ENCODE measurements at places on chromosomes 7 and 10. TPM values are rescaled to one million over a fixed set of nuclear protein-coding genes. Genes with fewer than 3 reads are reported as not detected.
A peak's percentile ranks its signal among the peaks of the same experiment; 100 is the strongest.

DNA sequence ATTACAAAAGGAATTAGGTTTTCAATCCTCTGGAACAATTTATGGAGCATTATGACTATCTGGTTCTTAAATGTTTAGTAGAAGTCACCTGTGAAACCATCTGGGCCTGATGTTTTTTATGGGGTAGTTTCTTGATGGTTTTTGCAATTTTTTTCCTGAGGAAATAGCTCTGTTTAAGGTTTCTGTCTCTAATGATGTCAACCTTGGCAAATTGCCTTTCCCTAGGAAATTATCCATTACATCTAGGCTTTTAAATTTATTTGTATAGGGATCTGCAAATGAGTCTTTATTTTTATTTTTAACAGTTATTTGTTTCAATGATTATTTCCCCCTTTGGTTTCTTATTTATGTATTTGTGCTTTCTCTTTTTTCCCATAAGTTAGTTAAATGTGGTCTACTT is 222.8 kb downstream of the GALNT17 start:
- no peaks in the 10 kb centered on the region for H3K4me1 ChIP-seq
- H3K4me3 ChIP-seq, result no peak overlapping the region
- H3K27me3 ChIP-seq, result no peaks in the 10 kb centered on the region
- no peak for DNase-seq
- H3K36me3 ChIP-seq, result no peaks in the 10 kb centered on the region

DNA sequence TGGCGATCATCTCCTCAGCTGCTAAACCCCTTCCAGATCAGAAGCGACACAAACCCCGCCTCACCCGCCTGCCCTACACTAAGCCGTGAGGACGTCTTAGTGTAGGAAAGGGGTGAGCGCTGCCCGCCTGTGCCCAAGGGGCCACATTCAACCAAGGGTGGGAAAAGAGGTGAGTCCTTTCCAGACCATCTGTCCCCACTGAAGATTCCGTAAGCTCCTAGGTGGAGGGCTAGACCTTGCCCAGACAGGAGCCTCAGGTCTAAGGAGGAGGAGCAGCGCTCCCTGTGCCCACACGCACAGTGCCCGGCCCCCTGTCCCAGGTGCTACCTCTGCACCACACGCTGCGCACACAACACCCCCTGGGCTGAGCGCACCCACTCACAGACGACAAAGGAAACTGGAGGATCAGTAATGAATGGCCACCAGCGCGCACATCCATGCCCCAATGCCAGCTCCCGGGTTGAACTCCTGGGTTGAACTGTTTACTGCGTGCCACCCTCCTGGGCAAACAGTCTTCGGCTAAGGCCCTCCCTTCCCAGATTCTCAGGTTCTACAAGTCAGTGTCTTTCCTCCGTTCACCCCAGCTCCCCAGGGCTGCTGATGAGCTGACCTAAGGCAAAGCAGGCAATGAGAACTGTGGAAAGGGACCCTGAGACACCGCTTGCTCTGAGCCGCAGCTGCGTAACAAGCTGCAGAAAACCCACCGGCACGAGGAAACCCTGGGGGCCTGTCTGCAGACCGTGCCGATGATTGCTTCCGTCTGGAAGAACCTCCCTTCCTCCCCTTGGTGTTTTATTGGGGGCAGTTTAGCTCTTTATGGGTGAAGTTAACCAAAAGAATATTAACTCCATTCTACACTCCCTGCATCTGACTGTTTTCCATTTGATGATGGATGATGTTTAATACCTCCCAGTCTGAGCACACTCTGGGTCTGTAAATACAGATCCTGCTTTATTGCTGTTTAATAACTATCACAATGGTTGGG is 185.9 kb downstream of the MAD1L1 start:
- H3K4me1 ChIP-seq, result no peaks in the 10 kb centered on the region
- no peak overlapping the region for H3K4me3 ChIP-seq
- H3K27me3 ChIP-seq, result no peaks in the 10 kb centered on the region

GRCh38 chr7:56062382-56062781 is 1.7 kb upstream of the SUMF2 start:
- peak overlapping the region; percentile 97 for H3K27ac ChIP-seq
- H3K36me3 ChIP-seq, result no peaks in the 10 kb centered on the region
- H3K4me3 ChIP-seq, result no peak overlapping the region
- DNase-seq, result no peak
- no peaks in the 10 kb centered on the region for H3K27me3 ChIP-seq

- H3K27ac ChIP-seq, result peak overlapping the region; percentile 61
- H3K27me3 ChIP-seq, result no peaks in the 10 kb centered on the region
- DNase-seq, result no peak
- peaks cover 40% of the 10 kb centered on the region for H3K4me1 ChIP-seq
Measured at GRCh38 chr10:124525751-124526600, 64.4 kb downstream of the LHPP start.

- peaks cover 6% of the 10 kb centered on the region for H3K4me1 ChIP-seq
- no peak overlapping the region for H3K27ac ChIP-seq
- no peaks in the 10 kb centered on the region for H3K36me3 ChIP-seq
Measured at GRCh38 chr10:16965344-16965616, 148.1 kb upstream of the RSU1 start.

DNA sequence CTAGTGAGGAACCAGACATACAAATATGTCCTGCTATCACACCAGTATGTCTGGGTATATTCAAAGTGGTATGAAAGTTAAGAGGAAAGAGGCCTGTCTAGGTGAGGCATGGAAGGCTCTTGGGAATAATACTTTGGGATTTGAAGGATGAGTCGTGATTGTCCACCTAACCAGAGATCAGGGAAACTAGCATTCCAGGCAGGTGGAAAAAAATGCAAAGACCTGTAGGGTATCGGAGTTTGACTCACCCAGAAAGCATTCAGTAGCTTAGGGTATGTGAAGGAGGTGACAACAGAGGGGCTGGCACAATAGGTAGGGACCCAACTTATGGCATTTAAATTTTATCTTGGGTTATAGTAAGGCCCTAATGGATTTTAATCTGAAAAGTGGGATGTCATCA is 950 bp upstream of the GCC1 start:
- DNase-seq, result no peak
- no peak overlapping the region for H3K4me3 ChIP-seq
- no peaks in the 10 kb centered on the region for H3K36me3 ChIP-seq
- peaks cover 52% of the 10 kb centered on the region for H3K4me1 ChIP-seq
- no peaks in the 10 kb centered on the region for H3K27me3 ChIP-seq
- no peak overlapping the region for H3K27ac ChIP-seq

DNA sequence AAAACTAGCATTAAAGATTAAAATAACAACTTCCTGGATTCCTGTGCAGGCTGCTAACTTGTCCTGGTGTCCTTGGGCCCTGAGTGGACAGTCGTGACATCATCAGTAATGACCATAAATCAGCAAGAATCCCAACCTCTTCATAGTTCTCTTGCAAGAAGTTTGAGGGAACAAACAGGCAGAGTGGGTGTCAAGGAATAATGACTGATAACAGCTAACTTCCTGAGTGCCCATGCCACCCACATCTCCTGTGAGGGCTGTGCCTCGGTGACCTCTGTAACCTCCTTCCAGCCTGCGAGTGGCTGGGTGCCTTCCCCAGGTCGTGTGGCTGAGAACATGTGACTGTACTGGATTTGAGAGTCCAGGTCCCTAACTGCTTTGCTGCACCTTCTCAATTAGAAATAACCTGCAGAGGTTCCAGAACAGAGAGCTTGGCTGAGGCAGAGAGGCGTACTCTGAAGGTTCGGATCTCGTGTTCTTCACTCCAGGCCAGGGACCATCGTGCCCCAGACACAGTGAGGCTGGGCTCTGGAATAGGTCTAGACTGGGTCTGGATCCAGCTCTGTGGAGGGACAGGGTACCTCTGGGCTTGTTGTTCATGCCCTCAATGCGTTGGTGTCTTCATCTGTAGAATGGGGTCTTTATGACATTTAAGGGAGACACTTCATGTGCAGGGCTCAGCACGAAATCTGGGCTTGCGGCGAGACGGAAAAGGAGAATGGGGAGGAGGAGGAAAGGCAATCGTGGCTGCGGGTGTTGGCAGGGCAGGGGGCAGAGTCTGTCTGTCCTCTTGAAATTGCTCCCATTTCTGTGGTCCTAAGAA is 313.1 kb upstream of the ZNF32 start:
- H3K36me3 ChIP-seq, result no peaks in the 10 kb centered on the region
- peaks cover 13% of the 10 kb centered on the region for H3K4me1 ChIP-seq
- no peaks in the 10 kb centered on the region for H3K27me3 ChIP-seq
- DNase-seq, result peak; percentile 71
- H3K27ac ChIP-seq, result peak overlapping the region; percentile 34

DNA sequence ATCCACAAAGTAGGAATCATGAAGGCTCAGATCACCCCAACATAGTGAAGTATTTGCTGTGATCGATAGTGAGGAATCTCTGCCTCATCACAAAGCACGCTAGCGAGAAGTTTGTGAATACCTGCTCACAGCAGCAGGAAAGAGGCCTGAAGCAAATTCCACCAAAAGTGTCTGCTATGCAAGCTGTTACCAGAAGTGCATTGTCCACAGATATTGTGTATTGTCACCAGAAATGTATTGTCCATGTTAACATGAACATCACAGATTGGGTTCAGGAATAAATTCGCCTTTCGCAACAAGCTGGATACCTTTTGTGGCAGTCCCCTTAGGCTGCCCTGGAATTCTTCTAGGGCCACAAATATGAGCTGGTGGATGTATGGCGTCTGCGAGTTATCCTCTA is 127.9 kb downstream of the MARCHF5 start:
- no peak for DNase-seq
- no peaks in the 10 kb centered on the region for H3K36me3 ChIP-seq
- no peak overlapping the region for H3K4me3 ChIP-seq

DNA sequence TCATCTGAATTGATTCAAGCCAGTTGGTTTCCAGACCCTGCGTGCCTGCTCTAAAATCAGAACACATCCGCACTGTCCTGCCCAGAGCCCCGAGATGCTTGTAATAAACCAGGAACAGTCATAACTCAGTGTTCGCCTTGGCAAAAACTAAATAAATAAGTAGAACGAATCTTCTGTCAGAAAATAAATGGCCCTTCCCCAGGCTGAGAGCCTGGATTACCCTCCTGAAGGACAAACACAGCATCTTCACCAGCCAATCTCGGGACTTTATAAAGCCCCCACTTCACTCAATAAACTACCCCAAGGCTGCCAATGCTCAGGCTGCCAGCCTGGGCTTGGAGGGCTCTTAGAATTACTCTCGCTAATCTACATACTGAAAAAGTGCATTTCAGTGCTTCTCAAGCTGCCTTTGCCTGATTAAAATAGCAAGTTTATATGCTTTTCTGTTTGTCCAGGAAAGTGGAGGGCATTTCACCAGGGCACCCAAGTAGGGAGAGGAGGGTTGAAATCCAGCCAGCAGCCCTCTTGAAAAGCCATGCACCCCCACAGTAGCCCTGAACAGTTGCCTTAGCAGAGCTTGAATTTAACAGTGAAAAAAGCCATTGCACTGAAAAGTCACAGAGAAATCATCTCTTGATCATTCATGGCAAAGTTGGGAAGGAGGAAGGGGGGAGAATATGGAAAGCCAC is 136.6 kb downstream of the CALN1 start:
- DNase-seq, result no peak
- peak overlapping the region; percentile 14 for H3K27ac ChIP-seq
- no peak overlapping the region for H3K4me3 ChIP-seq
- no peaks in the 10 kb centered on the region for H3K27me3 ChIP-seq
- H3K36me3 ChIP-seq, result no peaks in the 10 kb centered on the region

GHRHR gene
- 0.68 TPM for polyA plus RNA-seq

HPSE2 gene
- not detected for polyA plus RNA-seq

PTPN12 gene
- polyA plus RNA-seq, result 61.7 TPM

DNA sequence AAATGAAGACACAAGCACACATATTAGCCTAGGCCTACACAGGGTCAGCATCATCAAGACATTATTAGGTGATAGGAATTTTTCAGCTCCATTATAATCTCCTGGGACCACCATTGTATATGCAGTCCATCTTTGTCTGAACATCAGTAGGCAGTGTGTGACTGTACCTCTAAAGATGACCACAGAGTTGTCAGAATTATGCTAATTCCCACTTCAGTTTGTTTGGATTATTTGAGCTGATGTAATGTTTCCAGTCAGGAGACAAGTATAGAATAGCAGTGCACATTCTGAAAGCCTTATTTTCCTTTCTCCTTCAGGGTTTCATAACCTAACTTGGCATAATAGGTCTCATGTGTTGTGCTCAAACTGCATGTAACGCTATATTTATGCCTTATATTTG is 306.4 kb downstream of the NXPH1 start:
- no peaks in the 10 kb centered on the region for H3K27me3 ChIP-seq
- no peak overlapping the region for H3K4me3 ChIP-seq
- H3K4me1 ChIP-seq, result no peaks in the 10 kb centered on the region
- no peak for DNase-seq
- H3K36me3 ChIP-seq, result no peaks in the 10 kb centered on the region

LRRN3 gene
- 21.2 TPM for polyA plus RNA-seq

PIK3CG gene
- 0.97 TPM for polyA plus RNA-seq

CCDC3 gene
- polyA plus RNA-seq, result 3.2 TPM

GRCh38 chr7:134059921-134060320 is 67.2 kb upstream of the LRGUK start:
- H3K4me3 ChIP-seq, result no peak overlapping the region
- DNase-seq, result no peak
- H3K27me3 ChIP-seq, result no peaks in the 10 kb centered on the region
- H3K36me3 ChIP-seq, result no peaks in the 10 kb centered on the region
- H3K4me1 ChIP-seq, result no peaks in the 10 kb centered on the region

- peaks cover 16% of the 10 kb centered on the region for H3K4me1 ChIP-seq
- no peak for DNase-seq
- no peak overlapping the region for H3K4me3 ChIP-seq
- no peak overlapping the region for H3K27ac ChIP-seq
- no peaks in the 10 kb centered on the region for H3K27me3 ChIP-seq
- peaks cover 45% of the 10 kb centered on the region for H3K36me3 ChIP-seq
Measured at GRCh38 chr10:100983868-100984671, 3.2 kb downstream of the MRPL43 start.

- H3K4me3 ChIP-seq, result no peak overlapping the region
- no peak overlapping the region for H3K27ac ChIP-seq
- peaks cover 19% of the 10 kb centered on the region for H3K4me1 ChIP-seq
- no peaks in the 10 kb centered on the region for H3K27me3 ChIP-seq
- no peaks in the 10 kb centered on the region for H3K36me3 ChIP-seq
- DNase-seq, result no peak
Measured at GRCh38 chr7:28686418-28686800, 271.7 kb downstream of the TRIL start.

GRCh38 chr7:114109304-114109703 is 190.5 kb upstream of the PPP1R3A start:
- H3K4me3 ChIP-seq, result no peak overlapping the region
- no peaks in the 10 kb centered on the region for H3K4me1 ChIP-seq
- H3K27ac ChIP-seq, result no peak overlapping the region
- no peaks in the 10 kb centered on the region for H3K27me3 ChIP-seq
- DNase-seq, result no peak

TMEM273 gene
- polyA plus RNA-seq, result 7.6 TPM

GRCh38 chr10:96984541-96985131 is 152.5 kb downstream of the LCOR start:
- DNase-seq, result no peak
- H3K4me1 ChIP-seq, result no peaks in the 10 kb centered on the region
- H3K36me3 ChIP-seq, result no peaks in the 10 kb centered on the region
- H3K27me3 ChIP-seq, result no peaks in the 10 kb centered on the region
- no peak overlapping the region for H3K27ac ChIP-seq
- H3K4me3 ChIP-seq, result no peak overlapping the region

- H3K4me3 ChIP-seq, result peak within 1 kb of the TSS; percentile 77
- no peaks in the 10 kb centered on the region for H3K36me3 ChIP-seq
- peak within 1 kb of the TSS; percentile 43 for H3K27ac ChIP-seq
- peak; percentile 53 for DNase-seq
- H3K4me1 ChIP-seq, result peaks cover 16% of the 10 kb centered on the region
Measured at GRCh38 chr7:6636741-6637543, at the start of gene ZNF316. TSS of gene ZNF316 (plus strand) at chr7:6637318. CDS start at chr7:6642410, 5,092 bp downstream.

WEE2 gene
- 0.09 TPM for polyA plus RNA-seq

- no peaks in the 10 kb centered on the region for H3K36me3 ChIP-seq
- DNase-seq, result no peak
- no peaks in the 10 kb centered on the region for H3K4me1 ChIP-seq
- H3K27me3 ChIP-seq, result no peaks in the 10 kb centered on the region
- no peak overlapping the region for H3K27ac ChIP-seq
- no peak overlapping the region for H3K4me3 ChIP-seq
Measured at GRCh38 chr10:101920546-101920945, 76.9 kb upstream of the KCNIP2 start.

All from adrenal gland (tissue), 19 donors.